ENCODE measurements at places on chromosomes 13 and 19. TPM values are rescaled to one million over a fixed set of nuclear protein-coding genes. Genes with fewer than 3 reads are reported as not detected.

SYT3 gene
- total RNA-seq, result not detected

TSHZ3 gene
- 10.5 TPM for total RNA-seq

PALM gene
- 50.0 TPM for total RNA-seq

TGFBR3L gene
- total RNA-seq, result not detected

LENG9 gene
- 9.1 TPM for total RNA-seq

SYNGR4 gene
- not detected for total RNA-seq

C19orf85 gene
- not detected for total RNA-seq

ZNF575 gene
- total RNA-seq, result 0.47 TPM

KIR2DL3 gene
- not detected for total RNA-seq

LCP1 gene
- 61.0 TPM for total RNA-seq

HCN2 gene
- total RNA-seq, result not detected

ADGRE2 gene
- 35.2 TPM for total RNA-seq

SYNE4 gene
- not detected for total RNA-seq

F10 gene
- total RNA-seq, result 13.8 TPM

NMRK2 gene
- not detected for total RNA-seq
